T-helper 17 cell (primary cell): ENCODE measurements at places on chromosomes 4 and X. TPM values are rescaled to one million over a fixed set of nuclear protein-coding genes. Genes with fewer than 3 reads are reported as not detected.

DNA sequence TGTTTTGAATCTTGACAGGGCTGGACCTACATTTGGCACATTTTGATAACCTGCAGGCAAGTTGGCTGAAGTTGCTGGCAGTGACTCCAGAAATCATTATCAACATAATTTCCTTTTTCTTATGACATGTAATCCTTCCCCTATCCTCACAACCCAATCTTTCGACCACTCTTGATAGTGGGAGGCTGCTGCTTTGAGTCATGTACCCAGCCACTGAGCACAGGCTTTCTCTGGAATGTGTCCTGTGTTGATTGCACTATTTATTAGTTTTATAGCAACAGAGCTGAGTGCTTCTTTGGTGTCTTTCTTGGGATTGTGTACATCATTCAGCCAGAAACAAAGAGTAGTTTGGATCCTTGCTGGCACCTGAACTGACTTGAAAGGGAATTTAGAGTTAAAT, 183.1 kb upstream of the LEF1 start:
- H3K4me3 ChIP-seq = no peak overlapping the region
- no peak overlapping the region for H3K27ac ChIP-seq
- DNase-seq = no peak

GRCh38 chr4:142354794-142355420, 491.2 kb downstream of the INPP4B start:
- no peak for DNase-seq
- no peaks in the 10 kb centered on the region for H3K36me3 ChIP-seq
- H3K27ac ChIP-seq = peak overlapping the region; percentile 96

DNA sequence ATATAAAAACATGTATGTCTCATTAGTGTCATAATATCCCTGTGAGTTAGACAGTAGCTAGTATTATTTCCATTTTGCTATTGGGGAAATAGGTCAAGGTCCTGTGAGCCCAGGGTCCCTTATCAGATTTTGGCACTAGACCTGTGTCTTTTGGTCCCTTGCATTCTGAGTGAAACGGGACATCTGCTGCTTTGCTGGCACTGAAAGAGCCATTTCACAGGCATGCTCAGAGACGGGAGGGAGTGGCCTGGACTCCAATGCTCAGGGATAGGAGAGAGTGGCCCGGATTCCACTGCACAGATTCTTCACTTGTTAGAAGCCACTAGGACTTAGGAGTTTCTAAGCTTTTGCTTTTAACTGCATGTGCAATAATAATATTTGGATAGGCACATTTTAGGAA, 177.2 kb downstream of the TSPAN5 start:
- peaks cover 28% of the 10 kb centered on the region for H3K4me1 ChIP-seq
- H3K27me3 ChIP-seq = no peaks in the 10 kb centered on the region
- no peak for DNase-seq
- peaks cover 11% of the 10 kb centered on the region for H3K36me3 ChIP-seq
- no peak overlapping the region for H3K4me3 ChIP-seq
- no peak overlapping the region for H3K27ac ChIP-seq

The TEX28 gene
- total RNA-seq = not detected
